ENCODE measurements at places on chromosomes 4 and X.

DNA sequence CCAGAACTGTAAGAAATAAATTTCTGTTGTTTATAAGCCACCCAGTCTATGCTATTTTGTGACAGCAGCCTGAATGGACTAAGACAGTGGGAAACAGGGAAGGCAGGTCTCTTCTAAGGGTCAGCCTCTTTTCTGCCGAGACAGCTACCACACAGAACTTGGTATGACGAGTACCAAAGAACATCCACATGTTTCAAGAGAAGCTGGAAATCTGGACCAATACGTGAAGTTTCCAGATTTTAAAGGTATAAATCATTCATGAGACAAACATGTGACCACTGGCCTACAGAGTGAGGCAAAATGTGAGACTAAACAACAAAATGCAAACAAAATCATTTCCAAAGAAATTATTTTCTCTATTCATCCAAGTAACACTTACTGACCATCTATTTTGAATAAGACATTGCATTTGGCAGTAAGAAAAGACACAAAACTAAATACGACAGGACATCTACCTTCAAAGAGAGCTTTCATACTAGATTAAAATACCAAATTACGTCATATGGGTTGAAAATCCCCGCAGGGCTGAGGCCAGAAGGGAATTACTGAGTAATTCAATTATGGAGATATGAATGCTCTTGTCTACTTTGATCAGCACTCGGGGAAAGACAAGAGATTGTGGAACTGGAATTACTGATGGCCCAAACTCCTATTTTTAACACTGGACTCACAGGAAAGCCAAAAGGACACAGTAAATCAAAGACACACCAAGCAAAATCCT, 7.2 kb downstream of the SCARB2 start:
- DNase-seq, result no peak

DNA sequence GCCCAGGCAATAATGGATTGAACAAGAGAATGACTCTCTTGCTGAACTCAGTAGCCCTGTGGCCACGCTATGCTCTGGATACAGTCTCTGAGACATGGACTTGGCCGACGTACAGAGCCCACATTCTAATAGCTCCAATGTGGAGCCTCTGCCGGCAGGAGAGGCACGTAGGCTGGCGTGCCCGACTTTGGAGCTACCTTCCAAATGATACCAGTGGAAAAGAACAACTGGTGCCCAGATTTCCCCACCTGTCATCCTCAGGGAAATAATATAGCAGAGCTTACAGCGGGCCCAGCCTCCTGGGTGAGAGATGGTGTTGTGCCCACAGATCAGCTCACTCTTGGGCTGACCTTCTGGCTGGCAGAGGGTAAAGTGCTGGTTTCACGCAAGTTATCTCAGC, 10.6 kb downstream of the NDP start:
- DNase-seq, result no peak

DNA sequence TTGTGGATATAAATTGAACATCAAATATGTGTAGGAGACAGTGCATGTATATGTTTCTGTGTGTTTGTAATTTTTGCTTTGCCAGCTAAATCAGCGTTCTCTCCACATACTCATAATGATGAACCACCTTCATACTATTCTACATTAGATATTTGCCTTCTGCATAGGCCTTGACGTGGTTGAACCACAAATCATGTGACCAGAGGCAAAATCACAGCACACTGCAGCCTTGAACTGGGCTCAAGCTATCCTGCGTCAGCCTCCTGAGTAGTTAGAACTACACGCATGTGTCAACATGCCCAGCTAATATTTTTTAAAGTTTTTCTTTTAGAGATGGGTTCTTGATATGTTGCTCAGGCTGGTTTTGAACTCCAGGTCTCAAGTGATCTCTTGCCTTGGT, 9.5 kb downstream of the UBQLN2 start:
- no peak for DNase-seq

GRCh38 chr4:11783588-11783987, 354.9 kb upstream of the HS3ST1 start:
- DNase-seq, result no peak

DNA sequence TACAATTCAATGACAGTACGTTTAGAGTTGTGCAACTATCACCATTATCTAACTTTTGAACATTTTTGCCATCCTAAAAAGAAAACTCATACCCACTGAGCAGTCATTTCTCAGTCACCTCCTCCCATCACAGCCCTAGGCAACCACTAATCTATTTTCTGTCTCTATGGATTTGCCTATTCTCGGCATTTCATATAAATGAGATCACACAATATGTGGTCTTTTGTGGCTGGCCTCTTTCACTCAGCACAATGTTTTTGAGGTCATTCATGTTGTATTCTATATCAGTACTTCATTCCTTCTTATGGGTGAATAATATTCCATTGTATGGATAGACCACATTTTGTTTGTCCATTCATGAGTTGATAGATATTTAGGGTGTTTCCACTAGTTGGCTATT, 103.0 kb downstream of the PPEF1 start:
- no peak for DNase-seq

GRCh38 chr4:4432341-4433125, 45.6 kb downstream of the NSG1 start:
- no peak for DNase-seq

GRCh38 chr4:188459381-188459780, 320.1 kb downstream of the TRIML1 start:
- DNase-seq, result no peak

GRCh38 chr4:4564522-4564921, 22.7 kb upstream of the STX18 start:
- DNase-seq, result no peak

- DNase-seq, result no peak
These were observed 282.1 kb downstream of the GRIA2 start for GRCh38 chr4:157502656-157503055.

GRCh38 chr4:164538097-164538496, 215.8 kb upstream of the SMIM31 start:
- no peak for DNase-seq

DNA sequence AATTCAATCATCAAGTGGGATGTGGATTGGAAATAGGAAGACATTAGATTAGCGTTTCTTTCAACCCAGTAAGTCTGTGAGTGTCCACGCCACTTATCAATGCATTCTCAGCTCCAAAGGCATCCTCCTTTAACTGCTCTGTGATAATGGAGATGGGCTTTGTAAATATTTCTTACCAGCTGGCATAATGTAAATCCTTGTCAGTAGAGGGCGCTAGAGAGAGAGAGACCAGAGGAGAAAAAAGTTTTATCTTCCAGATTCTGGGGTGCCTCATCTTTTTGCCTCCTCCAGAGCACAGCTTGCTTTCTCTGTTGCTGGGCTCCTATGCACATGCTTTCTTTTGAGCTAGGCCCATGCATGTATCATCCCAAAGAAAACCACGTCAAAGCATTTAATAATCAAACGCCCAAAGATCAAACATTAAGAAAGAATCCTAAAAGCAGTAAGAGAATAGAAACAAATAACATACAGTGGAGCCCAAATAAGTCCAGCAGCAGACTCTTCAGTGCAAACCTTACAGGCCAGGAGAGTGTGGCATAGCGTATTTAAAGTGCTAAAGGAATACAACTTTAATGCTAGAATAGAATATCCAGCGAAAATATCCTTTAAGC, 9.6 kb upstream of the MTMR1 start:
- no peak for DNase-seq

DNA sequence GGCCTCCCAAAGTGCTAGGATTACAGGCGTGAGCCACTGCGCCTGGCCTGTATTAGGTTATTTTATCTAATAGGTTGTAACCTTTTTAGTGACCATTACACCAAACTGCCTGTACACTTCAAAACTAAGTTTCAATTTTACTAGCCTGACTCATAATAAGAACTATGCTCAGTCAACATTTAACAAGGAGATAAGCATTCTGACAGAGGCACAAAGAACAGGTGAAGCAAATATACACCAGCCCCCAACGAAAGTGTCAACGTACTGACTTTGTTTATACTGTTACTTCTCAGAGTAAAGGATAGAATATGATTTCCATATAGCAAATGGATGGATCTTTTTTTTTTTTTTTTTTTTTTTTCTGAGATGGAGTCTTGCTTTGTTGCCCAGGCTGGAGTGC, 62.8 kb downstream of the SHISA3 start:
- no peak for DNase-seq

DNA sequence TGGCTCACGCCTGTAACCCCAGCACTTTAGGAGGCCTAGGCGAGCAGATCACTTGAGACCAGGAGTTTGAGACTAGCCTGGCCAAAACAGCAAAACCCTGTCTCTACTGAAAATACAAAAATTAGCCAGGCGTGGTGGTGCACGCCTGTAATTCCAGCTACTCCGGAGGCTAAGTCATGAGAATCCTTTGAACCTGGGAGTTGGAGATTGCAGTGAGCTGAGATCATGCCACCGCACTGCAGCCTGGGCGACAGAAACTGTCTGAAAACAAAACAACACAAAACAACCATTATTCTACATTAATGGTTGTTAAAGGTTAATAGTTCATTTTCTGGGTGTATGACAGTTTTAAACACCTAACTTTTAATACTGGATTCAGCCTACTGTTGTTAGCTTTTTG, 1.6 kb upstream of the SMARCA5 start:
- DNase-seq, result no peak

GRCh38 chr4:26429910-26430309, 60.4 kb downstream of the CCKAR start:
- DNase-seq, result no peak

DNA sequence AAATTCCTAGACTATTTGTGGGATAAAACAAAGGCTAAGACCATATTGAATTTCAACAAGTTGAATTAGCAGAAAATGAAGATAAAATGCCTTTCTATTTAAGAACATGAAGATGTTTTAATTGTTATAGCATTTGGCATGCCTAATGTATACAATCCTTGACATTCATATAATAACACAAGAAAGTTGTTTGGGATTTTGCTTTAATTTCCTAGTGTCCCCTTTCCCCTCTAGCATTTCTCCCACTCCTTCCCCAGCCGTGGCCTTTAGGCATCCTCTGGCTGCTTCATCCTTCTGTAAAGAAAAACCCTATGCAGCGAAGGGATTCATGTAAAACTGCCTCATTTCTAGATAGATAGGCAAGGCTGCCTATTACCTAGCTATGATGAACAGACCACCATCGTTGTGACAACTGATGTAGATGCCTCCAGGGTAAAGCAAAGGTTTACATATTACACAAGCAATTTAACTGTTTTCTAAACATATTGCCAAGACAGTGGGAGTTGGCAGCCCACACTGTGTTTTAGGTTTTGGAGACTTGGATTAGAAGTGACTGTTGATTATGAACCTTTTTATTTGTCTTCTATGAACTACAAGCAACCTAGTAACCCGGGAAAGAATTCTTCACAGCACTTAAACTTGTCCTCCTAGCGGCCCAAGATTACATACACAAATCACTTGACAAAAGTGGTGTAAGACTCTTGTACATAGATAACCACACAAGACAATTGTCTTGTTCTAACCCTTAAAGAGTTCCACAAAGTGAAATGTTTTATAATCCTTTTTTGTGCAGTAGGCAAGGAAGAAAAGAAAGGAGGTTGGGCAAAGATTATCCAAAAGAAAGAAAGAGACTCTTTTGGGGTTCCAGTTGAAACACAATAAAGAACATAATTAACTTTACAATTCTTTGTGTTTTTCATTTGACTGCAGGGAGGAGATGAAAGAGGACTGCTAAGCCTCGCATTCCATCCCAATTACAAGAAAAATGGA, 59.9 kb downstream of the HHIP start:
- DNase-seq, result no peak

DNA sequence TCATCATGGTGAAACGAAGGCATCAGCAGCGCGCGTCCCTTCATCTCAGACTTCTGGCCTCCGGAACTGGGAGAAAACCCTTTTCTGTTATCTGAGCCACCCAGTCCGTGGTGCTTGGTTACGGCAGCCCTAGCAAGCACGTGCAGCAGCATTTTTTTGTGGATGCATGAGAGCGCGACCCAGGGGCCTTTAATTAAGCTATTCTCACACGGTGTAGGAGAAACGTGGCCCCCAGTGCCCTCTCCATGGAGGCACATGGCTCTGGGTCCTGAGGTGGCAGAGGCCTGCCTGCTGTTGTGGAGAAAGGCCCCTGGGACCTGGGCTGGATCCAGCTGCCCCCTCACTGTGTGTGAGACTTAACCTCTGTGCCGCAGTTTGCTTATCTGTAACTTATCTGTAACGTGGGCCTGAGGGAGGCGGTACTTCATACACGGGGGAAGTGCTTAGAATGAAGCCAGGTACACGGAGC, 9.5 kb downstream of the CLCN4 start:
- no peak for DNase-seq

- no peak for DNase-seq
These were observed 73.8 kb downstream of the ZNF518B start for GRCh38 chr4:10383417-10383816.

DNA sequence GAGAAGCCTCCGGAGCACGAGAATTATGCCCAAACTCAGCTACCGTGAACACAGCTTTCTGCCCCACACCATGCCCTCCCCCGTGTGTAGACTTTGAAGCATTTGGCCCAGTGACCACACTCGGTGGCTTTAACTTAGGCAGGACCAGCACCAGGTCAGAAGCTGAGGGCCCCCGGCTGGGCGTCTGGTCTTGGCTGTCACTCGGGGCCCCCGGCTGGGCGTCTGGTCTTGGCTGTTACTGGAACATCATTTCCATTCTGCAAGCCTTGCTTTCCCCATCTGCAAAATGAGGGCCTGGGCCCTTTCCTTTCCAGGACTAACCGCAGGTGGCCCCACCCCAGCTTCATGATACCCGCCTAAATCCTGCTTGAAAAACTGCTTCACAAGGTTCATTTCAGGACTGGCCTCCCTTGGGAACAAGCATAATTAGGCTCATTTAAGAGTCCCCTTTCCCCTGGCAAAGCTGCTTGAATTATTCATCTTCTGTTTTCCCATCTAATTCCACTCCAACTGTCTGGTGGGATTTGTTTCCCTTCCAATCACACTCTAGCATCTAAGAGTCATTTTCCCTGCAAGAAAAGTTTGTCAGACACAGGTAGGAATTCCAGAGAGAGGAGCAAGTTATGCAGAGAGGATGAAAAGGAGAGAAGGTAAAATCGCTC, 82.5 kb downstream of the WFS1 start:
- no peak for DNase-seq

DNA sequence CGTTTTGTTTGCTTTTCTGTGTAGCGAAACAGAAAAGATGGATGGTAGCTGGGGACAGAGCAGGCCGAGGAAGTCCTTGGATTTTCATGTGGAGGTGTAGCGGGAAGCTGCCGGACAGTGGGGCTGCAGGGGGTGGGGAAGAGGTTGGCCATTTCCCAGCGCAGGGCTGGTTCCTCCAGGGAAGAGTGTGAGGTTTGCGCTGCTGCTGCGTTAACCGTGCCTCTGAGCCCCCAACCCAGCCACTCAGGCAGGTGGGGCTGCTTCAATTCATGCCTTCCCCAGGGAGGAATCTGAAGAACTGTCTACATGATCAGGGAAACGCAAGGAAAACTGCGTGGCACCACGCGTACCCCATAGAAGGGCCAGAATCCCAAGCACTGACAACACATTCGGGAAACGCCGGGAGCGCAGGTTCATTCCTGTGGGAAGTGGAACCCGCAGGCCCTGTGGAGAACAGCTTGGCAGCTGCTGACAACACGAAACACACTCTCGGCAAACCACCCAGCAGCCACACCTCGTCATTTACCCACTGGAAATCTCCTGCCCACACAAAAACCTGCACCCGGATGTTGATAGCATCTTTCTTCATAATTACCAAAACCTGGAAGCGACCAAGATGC, 57.7 kb downstream of the PCGF3 start:
- DNase-seq, result peak; percentile 17

GRCh38 chr4:139819082-139819481, 153.5 kb downstream of the MGST2 start:
- no peak for DNase-seq
